ENCODE measurements at places on chromosomes 3 and 15.
A peak's percentile ranks its signal among the peaks of the same experiment; 100 is the strongest.

- DNase-seq: peak; percentile 94
Observed at GRCh38 chr15:66356359-66357236, at the start of gene TIPIN. Gene TIPIN, minus strand, starts transcription at chr15:66356685. Its CDS starts 3,738 bp downstream, at chr15:66352947.

- peak; percentile 63 for DNase-seq
Observed at GRCh38 chr3:36991923-36992805, 767 bp downstream of the EPM2AIP1 start.

GRCh38 chr15:57534281-57534680 lies 57.4 kb upstream of the MYZAP start:
- no peak for DNase-seq

- DNase-seq: peak; percentile 92
Observed at GRCh38 chr15:40150163-40150925, 10.5 kb upstream of the BUB1B start.

- no peak for DNase-seq
Observed at GRCh38 chr3:94875149-94875548, 812.3 kb downstream of the NSUN3 start.

DNA sequence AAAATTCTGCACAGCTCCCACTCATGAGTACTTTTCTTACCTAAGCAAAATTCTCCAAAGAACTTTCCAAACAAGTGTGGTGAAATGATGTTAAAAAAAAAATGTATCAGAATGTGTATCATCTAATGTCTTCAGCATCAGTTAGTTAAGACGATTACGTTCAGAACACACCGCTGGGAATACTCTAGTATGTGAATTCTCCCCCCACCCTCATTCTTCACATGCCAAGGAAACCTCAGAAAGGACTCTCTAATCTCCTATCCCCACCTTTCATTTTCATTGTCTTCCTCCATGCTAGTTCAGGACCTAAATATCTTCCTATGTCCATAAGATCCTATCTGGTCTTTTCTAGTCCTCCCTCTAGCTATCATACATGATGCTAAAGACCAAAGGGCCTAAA lies 457.4 kb downstream of the SHQ1 start:
- no peak for DNase-seq

GRCh38 chr3:67699882-67700281 lies 45.5 kb upstream of the SUCLG2 start:
- DNase-seq: no peak

GRCh38 chr3:183527428-183528379 lies 27.8 kb downstream of the KLHL6 start:
- no peak for DNase-seq

- no peak for DNase-seq
Observed at GRCh38 chr15:36722555-36722954, 143.1 kb downstream of the CDIN1 start.

- DNase-seq: peak; percentile 53
Observed at GRCh38 chr15:72116731-72117485, 1.0 kb downstream of the MYO9A start.

GRCh38 chr3:151467069-151467468 lies 6.2 kb upstream of the IGSF10 start:
- DNase-seq: no peak

Data from M059J (cell line).